ENCODE measurements at places on chromosomes 6 and 20. TPM values are rescaled to one million over a fixed set of nuclear protein-coding genes. Genes with fewer than 3 reads are reported as not detected.

- no peak for DNase-seq
- H3K27me3 ChIP-seq: no peaks in the 10 kb centered on the region
- H3K4me1 ChIP-seq: no peaks in the 10 kb centered on the region
These were observed 44.3 kb downstream of the KHDC1L start for GRCh38 chr6:73180763-73181619.

DNA sequence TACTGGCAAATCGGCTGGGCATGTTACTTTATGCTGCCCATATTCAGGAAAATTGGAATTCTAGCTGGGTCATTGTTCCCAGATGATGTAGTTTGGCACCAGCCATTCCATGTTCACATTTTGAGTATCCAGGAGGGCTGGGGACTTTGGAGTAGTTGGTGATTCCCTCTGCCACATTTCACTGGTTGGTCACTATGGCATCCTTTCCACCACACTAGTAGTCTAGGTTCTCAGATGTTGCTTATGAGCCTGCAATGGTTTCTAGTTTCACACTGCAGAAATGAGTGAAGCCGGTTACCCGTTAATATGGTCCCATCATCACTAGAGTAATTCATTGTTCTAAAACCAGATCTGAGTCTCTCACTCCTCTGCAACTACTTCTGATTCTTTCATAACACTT lies 4.6 kb downstream of the PTPN1 start:
- H3K27me3 ChIP-seq: no peaks in the 10 kb centered on the region
- H3K4me1 ChIP-seq: peaks cover 25% of the 10 kb centered on the region
- no peak overlapping the region for H3K27ac ChIP-seq
- H3K4me3 ChIP-seq: no peak overlapping the region

- H3K36me3 ChIP-seq: no peaks in the 10 kb centered on the region
- no peak overlapping the region for H3K27ac ChIP-seq
- H3K27me3 ChIP-seq: no peaks in the 10 kb centered on the region
- no peak overlapping the region for H3K4me3 ChIP-seq
These were observed 60.2 kb downstream of the MAFB start for GRCh38 chr20:40628877-40629276.

The SUMO4 gene
- total RNA-seq: 0.75 TPM

GRCh38 chr6:156009656-156010055 lies 554.0 kb upstream of the NOX3 start:
- no peak overlapping the region for H3K27ac ChIP-seq
- no peak for DNase-seq
- no peak overlapping the region for H3K4me3 ChIP-seq
- H3K36me3 ChIP-seq: no peaks in the 10 kb centered on the region
